GM12878 (cell line): ENCODE measurements at places on chromosomes 2 and 18. TPM values are rescaled to one million over a fixed set of nuclear protein-coding genes. Genes with fewer than 3 reads are reported as not detected.

- peak; percentile 82 for DNase-seq
Observed at GRCh38 chr2:222423632-222424275, 589 bp upstream of the SGPP2 start.

GRCh38 chr2:110858135-110858725 is 125.9 kb downstream of the ACOXL start:
- peak; percentile 69 for DNase-seq

GRCh38 chr2:25649786-25650185 is 23.6 kb downstream of the DTNB start:
- no peak for DNase-seq

Gene IL1RL2
- total RNA-seq = not detected in 2 replicates

GRCh38 chr2:45843136-45843535 is 191.7 kb downstream of the PRKCE start:
- no peak for DNase-seq

GRCh38 chr2:230758566-230759480 is 46.2 kb downstream of the CAB39 start:
- no peak for DNase-seq

Gene KLHL30
- total RNA-seq = 0.05 TPM in 1 of 2 replicates, not detected in the other

- DNase-seq = no peak
Observed at GRCh38 chr18:35371412-35372195, 5.5 kb downstream of the ZNF396 start.

Gene CCDC178
- not detected in 2 replicates for total RNA-seq

Gene STAT4
- 5.7 and 6.9 TPM in 2 replicates for total RNA-seq

Gene MYCN
- total RNA-seq = not detected in 2 replicates

DNA sequence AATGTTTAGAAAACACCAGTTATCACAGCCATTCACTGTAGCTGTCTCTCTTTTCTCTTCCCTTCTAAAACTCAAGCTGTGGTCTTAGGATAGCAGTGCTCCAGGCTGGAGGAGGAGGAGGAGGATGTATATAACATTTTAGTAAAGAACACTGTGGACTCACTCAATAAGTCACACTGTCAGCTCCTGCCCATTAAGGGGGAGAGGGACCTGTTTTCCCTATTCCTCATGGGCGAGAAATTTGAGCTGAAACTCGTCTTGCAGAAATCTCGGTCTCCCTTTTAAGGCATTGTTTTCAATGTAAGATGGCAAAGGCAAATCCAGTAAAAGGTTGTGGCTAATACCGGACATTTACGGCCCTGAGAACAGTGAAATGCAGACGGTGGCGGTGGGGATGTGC is 114.8 kb upstream of the ZNF236 start:
- DNase-seq = no peak

GRCh38 chr2:238875101-238875470 is 27.2 kb downstream of the TWIST2 start:
- no peak for DNase-seq

DNA sequence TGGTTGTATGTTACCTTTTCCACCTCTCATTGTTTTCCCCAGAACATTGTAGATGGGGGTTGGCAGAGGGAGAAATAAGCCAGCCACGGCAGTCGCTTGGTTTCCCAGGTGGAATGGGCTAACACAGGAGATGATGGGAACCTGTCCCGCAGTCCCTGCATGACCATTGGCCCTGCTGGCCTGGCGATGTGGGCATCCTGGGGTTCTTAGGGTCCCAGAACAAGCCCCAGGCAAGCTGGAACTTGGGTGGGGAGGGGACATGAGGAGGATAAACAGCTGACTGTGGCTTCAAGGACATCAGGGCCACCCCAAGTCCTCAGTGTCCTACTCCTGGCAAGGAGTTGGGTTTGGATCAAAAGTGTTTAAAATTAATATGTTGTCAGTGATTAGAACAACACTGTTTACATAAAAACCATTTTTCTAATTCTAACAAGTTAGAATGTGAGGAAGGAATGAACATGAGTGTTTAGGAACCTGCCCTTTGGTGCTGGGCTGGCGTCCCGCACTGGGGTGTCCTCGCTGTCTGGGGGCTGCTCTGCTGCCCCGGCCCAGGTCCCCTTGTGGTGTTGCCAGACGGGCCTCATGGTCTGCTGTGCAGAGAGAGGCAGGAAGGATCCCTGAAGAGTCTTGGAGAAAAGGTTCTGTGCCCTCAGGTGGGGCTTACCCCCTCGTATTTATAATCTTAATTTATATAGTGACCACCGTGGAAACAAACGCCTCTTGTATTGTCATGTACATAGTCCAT is 95.1 kb downstream of the USP40 start:
- DNase-seq = no peak

GRCh38 chr2:168230389-168230788 is 17.0 kb downstream of the STK39 start:
- no peak for DNase-seq

Gene COX7A2L
- total RNA-seq = 134 and 138 TPM in 2 replicates

Gene MSH2
- total RNA-seq = 51.1 and 53.8 TPM in 2 replicates
